Stimulated activated CD4-positive, alpha-beta T cell treated with anti-CD3 and anti-CD28 coated beads, Interleukin-2, amount 100 ng/mL, for 48 hours (primary cell): ENCODE measurements at places on chromosomes 4 and X.

DNA sequence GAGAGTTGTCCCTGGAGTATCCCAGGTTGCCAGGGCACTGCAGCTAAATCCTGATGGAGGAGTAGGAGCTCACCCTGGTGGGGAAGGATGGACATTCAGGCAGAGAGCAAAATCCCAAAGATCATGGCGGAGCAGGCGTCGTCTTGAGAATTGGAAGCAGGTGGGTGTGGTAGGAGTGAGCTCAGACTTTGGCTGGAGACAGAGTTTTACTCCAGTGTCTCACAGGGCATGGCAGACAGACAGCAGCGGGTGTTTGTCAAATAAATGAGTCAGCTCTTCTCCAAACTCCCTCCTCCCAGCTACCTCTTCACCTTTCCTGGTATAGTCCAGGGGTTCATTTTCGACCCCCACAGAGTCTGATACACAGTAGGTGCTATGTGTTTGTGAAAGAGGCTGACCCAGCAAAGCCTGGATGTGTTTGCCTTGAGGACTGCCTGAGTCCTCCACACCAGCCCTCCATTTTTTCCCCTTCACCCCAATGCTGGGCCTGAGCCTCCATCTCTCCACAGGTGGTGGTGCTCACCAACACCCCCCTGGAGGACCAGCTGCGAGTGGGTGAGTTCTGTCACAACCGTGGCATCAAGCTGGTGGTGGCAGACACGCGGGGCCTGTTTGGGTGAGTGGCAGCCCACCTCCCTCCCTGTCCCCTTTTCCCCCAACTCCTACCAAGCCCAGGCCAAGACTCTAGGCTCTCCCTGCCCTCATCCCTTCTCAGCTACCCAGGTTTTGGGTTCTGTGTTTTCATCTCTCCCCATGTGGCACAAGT lies 6.9 kb downstream of the UBA1 start:
- no peak for DNase-seq

DNA sequence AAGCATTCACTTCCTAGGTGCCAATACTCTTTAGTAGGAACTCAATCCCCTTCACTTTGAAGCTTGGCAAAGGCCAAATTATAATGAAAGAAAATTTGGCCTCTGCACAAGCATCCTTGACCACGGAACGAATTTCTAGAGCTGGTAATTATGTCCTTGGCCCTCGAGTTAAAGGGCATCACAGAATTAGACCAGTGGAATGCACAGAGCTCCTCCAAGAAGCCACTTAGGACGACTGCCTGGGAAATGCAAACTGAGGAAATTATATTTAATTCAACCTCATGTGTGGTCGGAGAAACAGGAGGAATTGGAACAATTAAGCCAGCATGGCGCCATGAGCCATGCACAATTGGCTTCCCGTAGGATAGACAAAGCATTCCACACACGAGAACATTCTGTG lies 59.3 kb downstream of the NLGN4X start:
- DNase-seq = no peak

DNA sequence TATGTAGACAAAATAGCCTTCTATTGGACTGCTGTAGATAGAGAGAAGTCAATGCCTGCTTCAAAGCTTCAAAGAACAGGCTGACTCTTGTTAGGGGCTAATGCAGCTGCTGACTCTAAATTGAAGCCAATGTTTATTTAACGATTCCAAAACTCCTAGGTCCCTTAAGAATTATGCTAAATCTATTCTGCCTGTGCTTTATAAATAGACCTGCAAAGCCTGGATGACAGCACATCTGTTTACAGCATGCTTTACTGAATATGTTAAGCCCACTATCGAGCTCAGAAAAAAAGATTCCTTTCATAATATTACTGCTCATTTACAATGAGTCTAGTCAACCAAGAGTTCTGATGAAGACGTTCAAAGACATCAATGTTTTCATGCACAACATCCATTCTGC lies 54.8 kb upstream of the RBMXL3 start:
- DNase-seq = no peak

- DNase-seq = no peak
These were observed 46.8 kb upstream of the FAM9C start for GRCh38 chrX:13091111-13091765.

DNA sequence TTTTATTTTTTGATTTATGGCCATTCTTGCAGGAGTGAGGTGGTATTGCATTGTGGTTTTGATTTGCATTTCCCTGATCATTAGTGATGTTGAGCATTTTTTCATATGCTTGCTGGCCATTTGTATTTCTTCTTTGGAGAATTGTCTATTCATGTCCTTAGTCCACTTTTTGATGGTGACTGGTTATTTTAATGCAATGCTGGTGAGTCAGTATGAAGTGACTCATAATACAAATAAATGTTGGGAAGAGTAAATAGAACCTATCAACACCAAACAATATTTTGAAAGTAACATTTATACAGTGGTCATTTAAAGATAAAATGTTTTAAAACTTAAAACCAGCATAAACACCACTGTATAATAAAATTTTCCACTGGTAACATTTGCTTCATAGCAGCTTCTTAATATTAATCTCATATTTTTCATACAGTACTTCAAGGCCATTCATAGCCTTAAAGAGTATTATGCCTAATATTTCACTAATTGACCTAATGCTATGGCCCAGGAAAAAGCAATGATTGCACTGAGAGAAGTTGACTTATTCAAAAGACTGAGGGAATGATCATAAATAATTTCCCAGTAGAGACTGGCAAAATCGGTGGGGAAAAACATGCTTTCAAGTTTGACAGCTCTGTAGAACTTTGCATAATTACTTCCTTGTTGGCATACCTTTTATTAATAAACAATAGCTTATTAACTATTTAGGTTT lies 33.9 kb downstream of the CASK start:
- DNase-seq = no peak

- no peak for DNase-seq
These were observed 1.8 kb downstream of the RNF128 start for GRCh38 chrX:106728337-106728736.

DNA sequence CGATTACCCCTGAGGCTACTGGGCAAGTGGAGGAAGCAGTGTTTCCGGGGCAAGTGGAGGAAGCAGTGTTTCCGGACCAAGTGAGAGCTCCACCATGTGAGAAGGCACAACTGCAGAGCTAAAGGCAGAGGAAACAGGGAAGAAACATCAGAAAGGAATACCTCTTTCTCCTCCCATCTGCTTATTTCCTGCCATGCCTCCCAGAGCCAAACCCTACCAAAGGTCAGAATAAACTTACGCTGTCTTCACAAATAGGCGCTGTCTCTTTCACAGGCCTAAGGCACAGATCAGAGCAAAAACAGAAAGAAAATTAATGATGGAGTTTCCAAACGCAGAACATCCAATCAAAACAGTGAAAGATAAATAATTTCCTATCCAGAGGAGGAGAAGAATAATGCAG lies 153.0 kb downstream of the ATOH1 start:
- DNase-seq = no peak

DNA sequence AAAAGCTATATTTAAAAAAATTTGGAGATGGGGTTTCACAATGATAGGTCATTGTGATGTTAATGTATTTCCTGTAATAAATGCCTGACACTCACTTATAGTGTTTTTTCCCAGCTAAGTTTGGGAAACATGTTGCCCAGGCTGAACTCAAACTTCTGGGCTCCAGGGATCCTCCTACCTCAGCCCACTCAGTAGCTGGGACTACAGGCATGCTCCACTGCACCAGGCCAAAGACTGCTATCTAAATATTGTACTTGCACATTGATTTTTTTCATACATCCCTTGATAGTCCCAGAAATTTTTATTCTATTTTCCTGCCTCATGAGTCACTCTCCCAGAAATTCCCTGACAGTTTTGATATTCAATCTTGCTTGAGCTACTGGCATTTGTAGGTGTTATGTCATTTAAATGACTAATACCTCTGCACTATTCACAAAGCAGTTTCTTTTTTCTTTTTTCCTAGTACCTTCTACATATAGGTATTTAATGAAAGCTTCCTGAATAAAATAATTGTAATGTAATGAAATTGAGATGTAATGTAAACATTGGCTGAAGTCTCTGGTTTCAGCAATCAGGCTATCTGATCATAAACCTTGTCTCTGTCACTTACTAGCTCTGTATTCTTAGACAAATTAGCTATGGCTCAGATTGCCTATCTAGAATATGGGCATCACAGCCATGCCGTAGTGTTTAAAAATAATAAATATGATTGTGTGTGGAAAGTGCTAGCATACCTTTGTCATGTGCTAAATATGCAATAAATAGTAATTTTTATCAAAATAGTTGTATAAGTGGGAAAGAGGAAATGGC lies 1973.0 kb upstream of the AGA start:
- DNase-seq = no peak

GRCh38 chr4:6027392-6027791 lies 9.2 kb upstream of the C4orf50 start:
- DNase-seq = no peak

GRCh38 chr4:10753336-10753735 lies 68.8 kb upstream of the CLNK start:
- DNase-seq = no peak

GRCh38 chrX:124415115-124415800 lies 68.9 kb downstream of the SH2D1A start:
- DNase-seq = no peak

DNA sequence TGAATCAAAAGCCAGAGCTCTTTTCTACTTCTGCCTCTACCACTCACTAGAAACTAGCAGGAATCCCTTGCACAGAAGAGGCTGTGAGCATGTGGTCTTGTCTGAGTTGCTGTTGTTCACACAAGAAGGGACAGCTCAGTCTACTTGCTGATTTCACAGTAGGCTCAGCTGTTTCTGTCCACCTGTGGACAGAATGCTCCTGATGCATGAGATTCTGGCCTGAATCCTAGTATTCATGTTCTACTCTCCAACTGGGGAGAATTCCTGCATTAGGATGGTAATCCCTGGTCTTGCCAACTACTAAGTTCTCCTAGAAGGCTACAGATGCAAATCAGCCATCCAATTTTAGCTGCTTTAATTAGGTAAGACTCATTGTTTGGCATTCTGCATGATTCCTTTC lies 112.8 kb downstream of the PPA2 start:
- DNase-seq = no peak

GRCh38 chr4:141913928-141914327 lies 277.5 kb downstream of the IL15 start:
- no peak for DNase-seq

DNA sequence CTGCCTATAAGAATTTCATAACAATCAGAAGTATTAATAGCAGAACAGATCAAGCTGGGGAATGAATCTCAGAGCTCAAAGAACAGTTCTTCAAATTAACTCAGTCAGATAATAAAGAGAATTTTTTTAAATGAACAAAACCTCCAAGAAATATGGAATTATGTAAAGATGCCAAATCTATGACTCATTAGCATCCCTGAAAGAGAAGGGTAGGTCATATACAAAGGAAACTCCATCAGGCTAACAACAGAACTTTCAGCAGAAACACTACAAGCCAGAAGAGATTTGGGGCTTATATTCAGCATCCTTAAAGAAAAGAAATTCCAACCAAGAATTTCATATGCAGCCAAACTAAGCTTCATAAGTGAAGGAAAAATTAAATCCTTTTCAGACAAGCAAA lies 28.6 kb downstream of the CBR4 start:
- DNase-seq = no peak

DNA sequence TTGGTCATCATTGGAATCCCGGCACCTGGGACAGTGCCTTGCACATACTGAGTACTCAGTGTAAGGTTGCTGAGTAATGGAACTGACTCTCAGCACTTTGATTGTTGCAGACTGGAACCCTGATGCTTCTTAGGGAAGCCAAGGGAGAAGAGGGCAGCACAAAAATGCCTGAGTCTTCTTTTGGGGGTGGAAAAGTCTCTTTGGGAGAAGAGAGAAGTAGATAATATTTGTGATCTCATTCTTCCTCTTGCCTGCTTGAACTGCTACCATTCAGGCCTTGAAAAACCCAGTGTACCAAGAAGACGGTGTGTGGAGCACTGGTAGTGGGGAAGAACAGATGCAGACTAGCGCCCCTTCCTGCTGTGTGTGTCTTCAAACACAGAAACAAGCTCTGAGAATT lies 12.3 kb downstream of the SFRP2 start:
- DNase-seq = no peak

- DNase-seq = no peak
These were observed 397.0 kb downstream of the GPAT3 start for GRCh38 chr4:83932750-83933391.

DNA sequence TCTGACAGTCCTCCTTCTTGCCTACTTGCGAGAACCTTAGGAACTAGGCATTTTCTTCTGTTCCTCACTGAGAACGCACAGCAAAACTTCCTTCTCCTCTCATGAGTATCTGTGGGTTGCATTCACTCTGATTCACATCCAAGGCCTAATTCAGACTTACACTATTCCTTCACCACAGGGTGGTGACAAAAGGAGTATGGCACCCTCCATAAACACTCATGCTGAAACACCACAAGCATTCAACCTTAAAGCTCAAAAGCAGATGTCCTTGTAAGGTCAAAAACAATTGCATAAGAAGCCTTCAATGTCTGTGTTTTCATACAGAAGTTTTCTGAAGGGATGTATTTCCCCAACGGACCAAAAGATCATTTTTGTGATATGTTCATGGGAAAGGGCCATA lies 147.3 kb downstream of the CORIN start:
- no peak for DNase-seq
